Posterior vena cava (tissue), 2 donors: ENCODE measurements at places on chromosomes 2 and 18. TPM values are rescaled to one million over a fixed set of nuclear protein-coding genes. Genes with fewer than 3 reads are reported as not detected.

The TEKT4 gene
- not detected for total RNA-seq

DNA sequence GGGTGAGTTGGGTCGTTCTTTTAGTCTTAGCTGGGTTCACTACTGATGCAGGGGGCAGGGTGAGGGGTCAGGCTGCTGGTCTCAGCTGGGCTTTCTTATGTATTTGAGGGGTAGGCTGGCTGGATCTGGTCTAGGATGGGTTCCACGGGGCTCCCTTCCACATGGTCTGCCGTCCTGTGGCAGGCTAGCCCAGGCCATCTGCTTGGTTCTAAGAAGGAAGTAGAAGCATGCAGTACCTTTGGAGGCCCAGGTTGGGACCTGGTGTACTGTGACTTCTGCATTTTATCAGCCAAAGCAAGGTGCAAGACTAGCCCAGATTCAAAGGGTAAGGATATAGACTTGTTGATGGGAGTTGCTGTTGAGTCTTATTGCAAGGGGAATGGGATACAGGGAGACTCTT, 35.5 kb upstream of the MGAT5 start:
- no peak for DNase-seq

GRCh38 chr2:37829202-37829601, 95.9 kb upstream of the RMDN2 start:
- DNase-seq: no peak

GRCh38 chr2:209761566-209761965, 10.1 kb upstream of the UNC80 start:
- DNase-seq: no peak

GRCh38 chr2:14424478-14425390, 207.8 kb upstream of the LRATD1 start:
- DNase-seq: no peak

The LAMA1 gene
- 1.8 TPM for total RNA-seq
